ENCODE measurements at places on chromosomes 7 and 10. TPM values are rescaled to one million over a fixed set of nuclear protein-coding genes. Genes with fewer than 3 reads are reported as not detected.

DNA sequence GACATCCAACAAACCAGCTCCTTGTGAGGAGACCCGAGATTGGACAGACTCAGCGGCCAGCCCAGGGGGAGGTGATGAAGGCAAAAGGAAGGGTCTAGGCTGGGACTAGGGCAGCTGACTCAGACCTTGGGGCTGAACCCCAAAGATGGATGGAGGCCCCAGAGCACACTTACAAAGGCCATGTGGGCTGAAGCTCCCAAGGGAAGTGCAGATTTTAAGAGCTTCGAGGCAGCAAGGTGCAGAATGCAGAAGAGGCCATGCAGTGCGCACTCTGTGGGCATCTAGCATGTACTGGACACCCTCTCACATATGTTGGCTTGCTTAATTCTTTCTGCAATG is 11.8 kb downstream of the WDFY4 start:
- H3K36me3 ChIP-seq, result no peaks in the 10 kb centered on the region
- H3K4me1 ChIP-seq, result no peaks in the 10 kb centered on the region
- no peaks in the 10 kb centered on the region for H3K27me3 ChIP-seq
- DNase-seq, result no peak
- no peak overlapping the region for H3K4me3 ChIP-seq
- H3K27ac ChIP-seq, result no peak overlapping the region

GRCh38 chr10:123518765-123519164 is 147.4 kb upstream of the GPR26 start:
- no peaks in the 10 kb centered on the region for H3K4me1 ChIP-seq
- H3K36me3 ChIP-seq, result no peaks in the 10 kb centered on the region
- H3K27me3 ChIP-seq, result peaks cover under 1% of the 10 kb centered on the region
- no peak overlapping the region for H3K4me3 ChIP-seq
- H3K27ac ChIP-seq, result no peak overlapping the region
- no peak for DNase-seq

GRCh38 chr7:3193379-3194120 is 107.5 kb upstream of the SDK1 start:
- no peak overlapping the region for H3K4me3 ChIP-seq
- no peak for DNase-seq
- H3K36me3 ChIP-seq, result no peaks in the 10 kb centered on the region
- no peak overlapping the region for H3K27ac ChIP-seq

- no peaks in the 10 kb centered on the region for H3K4me1 ChIP-seq
- no peak overlapping the region for H3K4me3 ChIP-seq
- DNase-seq, result no peak
Measured at GRCh38 chr7:17559388-17559787, 260.9 kb downstream of the AHR start.

The NCF1 gene
- 0.39 TPM for total RNA-seq

The AOAH gene
- 12.3 TPM for total RNA-seq

Measured in activated T-helper 1 cell treated with anti-CD3 and anti-CD28 coated beads, Interleukin-12 subunit alpha, Interleukin-12 subunit beta, Interleukin-2, Interleukin-4 antibody, amounts not matched to agents 30 ng/mL and 10 ng/mL and 1 ng/mL, durations not matched to agents 14 hours and 24 hours and 36 hours (primary cell).